ENCODE measurements at places on chromosomes 7 and 10.

DNA sequence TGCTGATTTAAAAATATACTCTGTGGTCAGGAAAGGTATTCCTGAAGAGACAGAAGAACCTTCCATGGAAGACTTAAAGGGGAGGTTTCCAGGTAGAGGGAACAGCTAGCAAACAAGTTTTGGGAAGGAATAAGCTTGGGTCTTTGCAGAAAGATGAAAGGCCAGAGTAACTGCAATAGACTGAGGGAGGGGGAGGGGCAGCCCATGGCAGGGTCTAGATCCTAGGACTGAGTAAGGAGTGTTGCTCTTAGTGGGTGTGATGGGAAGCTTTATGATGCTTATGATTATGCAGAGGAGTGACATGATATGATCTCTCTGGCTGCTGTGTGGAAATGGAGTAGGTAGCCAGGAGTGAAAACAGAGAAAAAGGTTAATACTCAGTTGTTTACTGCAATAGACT is 90.0 kb upstream of the FEZF1 start:
- DNase-seq = no peak

DNA sequence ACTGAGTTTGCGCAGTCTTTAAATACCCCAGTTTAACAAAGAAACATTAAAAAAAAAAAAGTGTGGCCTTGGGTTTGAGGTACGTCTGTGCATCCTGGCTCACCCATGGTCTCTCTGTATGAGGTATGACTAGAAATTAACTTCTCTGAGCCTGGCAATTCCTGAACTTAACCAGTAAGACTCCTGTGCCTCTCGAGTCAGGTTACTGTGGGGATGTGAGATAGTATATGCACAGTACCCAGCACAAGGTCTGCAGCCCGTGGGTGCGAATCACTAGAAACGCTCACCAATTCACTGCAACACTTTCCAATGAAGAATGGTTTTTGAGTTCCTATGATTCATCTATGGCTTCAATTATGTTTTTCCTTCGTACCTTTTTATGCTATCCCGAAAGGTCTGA is 149.9 kb downstream of the SFMBT2 start:
- no peak for DNase-seq

DNA sequence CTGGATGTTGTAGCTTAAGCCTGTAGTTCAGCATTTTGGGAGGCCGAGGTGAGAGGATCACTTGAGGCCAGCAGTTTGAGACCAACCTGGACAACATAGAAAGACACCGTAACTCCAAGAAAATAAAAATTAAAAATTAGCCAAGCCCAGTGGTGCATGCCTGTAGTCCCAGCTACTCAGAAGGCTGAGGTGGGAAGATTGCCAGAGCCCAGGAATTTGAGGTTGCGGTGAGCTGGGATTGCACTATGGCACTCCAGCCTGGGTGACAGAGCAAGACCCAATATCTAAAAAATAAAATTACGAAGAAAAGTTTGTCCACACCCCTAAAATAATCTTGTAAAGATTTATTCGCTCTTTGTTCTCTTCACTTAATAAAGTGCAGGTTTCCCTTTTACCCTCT is 951.0 kb downstream of the TYW1 start:
- no peak for DNase-seq

- DNase-seq = no peak
Observed at GRCh38 chr10:75127471-75127870, 16.0 kb downstream of the SAMD8 start.
